ENCODE measurements at places on chromosomes 7 and 10.

- DNase-seq: no peak
These were observed 37.5 kb downstream of the BTBD16 start for GRCh38 chr10:122308417-122309141.

DNA sequence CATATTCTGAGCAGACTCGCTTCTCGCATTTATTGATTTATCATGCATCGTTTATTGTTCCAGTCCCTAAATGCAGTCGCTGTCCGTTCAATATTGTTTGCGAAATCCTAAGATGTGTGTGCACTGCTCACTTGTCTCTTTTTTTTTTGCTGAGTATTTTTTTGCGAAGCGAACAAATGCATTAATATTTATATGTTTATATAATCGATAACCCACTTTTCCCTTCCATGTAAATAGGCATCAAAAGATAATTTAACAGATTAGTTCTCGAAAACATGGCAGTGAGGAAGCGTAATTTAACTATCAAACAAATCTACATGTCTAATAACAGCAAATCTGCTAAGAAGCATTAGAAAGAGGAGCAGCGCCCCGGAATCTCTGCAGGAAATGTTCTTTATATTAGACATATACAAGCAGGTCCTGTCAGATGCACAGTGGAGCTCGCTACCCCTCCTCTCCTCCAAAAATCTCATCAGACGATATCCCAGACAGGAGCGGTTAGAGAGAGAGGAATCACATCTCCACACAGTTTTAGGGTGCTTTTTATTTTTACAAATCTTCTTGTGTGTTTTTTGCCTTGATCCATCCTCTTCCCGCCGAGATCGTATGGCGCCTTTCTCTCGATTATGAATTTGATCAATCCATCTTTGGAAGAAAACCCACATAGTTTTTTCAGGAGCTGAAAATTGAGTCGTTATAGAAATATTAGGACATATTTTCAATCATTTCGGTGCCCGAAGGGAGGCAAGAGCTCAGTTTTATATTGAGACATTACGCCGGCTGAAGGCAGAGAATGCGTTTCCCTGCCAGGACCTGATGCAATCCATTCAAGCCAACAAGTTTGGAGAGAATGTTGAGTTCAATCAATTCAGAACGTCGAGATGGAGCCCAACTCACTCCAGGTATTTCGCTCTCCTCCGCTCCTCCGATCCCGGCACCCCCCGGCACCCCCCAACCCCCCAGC, at the start of gene ARID5B:
ARID5B (plus strand) TSS at position 871 of the 964 bp plus-strand sequence; CDS start at position 882, 11 bp downstream.
- DNase-seq: peak; percentile 34

DNA sequence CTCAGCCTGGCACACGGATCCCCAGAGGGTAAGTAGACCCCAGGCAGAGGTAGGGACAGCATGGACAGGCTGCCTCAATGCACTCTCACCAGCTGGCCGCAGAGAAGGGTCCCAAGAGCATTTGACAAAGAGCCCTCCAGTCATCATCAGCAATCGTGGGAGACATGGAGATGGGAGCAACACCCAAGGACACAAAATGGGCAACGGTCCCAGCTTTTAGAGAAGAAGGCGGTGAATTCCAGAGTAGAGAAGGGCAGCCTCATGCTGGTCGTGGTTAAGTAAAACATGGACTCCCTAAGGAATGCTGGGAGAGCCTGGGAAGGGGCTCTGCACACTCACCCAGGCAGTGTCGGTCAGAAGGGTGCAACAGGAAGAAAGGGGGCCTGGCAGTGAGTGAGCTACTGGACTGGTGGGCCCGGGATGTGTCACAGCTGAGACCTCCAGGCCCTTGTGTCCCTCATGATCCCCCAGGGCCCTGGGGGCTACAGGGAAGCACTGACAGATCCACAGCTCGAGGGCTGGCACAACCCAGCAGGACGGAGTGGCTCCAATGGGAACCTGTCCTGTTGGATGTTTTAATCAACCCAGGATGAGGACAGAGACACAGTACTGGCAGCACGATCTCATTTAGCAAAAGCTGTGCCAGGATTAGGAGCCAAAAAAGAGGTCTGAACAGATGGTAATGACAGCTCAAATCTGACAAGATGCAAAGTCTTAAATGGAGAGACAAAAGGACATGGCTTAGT, 147.1 kb downstream of the NEURL1 start:
- no peak for DNase-seq

- DNase-seq: no peak
These were observed 201.0 kb upstream of the IMMP2L start for GRCh38 chr7:111763221-111763801.

GRCh38 chr7:147012666-147013065, 896.1 kb downstream of the CNTNAP2 start:
- no peak for DNase-seq
